ENCODE measurements at places on chromosomes 6 and 20.

DNA sequence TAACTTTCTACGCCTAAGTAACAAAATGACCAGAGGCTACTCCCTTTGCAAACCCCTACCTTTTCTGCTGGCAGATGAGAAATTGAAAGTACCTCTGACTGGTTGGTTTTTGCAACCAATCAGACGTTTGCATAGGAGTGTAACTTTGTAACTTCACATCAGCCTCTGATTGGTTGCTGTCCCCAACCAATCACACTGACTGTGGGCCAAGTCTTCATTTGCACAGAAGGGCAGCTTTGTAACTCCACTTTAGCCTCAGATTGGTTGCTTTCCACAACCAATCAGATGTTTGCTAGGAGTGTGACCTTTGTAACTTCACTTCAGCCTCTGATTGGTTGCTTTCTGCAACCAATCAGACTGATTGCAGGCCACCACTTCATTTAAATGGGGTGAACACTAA is 89.1 kb downstream of the ME1 start:
- no peak for DNase-seq

- DNase-seq, result no peak
These were observed 203.3 kb downstream of the BCAS1 start for GRCh38 chr20:53866794-53867740.

DNA sequence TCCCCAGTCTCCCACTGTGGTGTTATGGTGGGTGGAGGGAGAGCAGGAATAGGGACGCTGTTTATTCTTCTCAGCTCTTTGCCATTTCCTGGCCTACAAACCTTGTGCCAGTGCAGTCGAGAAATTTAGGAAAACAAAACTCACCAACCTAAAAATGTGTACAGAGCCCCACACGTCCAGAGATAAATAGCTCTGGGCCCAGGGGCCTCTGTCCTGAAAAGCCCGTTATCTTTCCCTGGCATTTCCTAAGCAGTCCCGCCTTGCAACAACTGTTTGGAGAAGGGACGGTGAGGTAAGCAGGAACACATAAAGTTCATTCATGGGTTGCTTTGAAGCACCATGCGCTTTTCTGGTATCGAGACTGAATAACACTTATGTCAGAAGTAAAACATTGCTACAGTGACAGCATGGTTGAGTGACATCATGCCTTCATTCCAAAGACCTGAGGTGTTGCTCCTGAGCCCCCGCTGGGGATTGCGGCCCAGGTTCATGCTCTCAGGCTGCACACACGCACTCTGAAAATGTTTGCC is 80.1 kb upstream of the NXT1 start:
- DNase-seq, result no peak

- DNase-seq, result no peak
These were observed 67.6 kb upstream of the CNKSR3 start for GRCh38 chr6:154578004-154578559.

DNA sequence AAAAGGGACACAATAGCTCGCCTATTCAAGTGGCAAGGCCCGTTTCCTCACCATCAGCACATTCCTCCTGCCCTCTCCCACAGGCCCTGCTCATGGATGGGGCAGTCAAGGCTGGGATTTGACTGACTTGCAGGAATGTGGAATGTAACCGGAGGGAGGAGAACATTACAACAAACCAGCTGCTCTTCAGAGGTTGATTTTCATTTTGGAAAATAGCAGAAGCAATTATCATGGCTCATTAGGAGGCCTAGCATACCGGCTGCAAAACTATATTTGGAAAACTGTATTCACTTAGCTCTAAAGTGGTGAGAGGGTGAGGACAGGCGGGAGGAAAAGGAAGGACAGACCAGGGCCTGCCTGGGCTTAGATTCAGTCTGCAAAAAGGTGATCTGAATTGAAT is 283.7 kb downstream of the CD83 start:
- DNase-seq, result no peak

GRCh38 chr6:112017169-112017568 is 36.7 kb upstream of the CCN6 start:
- no peak for DNase-seq

DNA sequence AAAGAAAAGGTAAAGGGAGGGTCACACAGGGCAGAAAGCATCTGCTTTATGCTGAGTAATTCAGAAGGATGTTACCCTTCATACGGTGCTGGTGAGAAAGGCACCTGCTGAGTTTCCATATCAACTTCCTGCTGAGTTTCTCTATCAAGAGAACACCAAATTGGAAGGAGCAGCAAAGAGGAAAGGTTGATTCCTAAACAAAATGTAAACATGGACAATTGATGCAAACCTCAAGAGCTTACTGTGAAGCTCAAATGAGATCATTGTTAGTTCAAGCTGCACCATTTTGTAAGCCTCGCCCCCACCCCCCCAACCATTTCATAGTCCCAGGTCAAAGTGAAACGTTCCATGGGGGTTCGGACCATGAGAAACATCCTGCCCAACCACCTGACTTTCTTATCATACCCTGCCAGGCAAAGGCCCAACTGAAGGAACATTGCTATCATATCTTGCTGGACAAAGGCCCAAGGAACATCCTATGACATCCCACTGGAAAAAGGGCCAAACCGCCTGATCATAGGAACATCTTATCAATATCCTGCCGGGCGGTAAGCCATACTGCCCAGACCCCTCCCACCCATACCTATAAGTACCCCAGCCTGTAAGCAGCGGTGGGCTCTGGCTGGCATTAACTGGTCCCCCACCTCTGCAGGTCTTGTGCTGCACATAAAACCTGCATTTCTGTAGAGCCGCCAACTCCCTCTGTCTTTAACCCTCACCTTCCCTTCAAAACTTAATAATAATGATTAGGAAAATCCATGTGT is 171.6 kb downstream of the UBE3D start:
- no peak for DNase-seq

GRCh38 chr6:94548201-94548600 is 1029.1 kb upstream of the MANEA start:
- no peak for DNase-seq

- no peak for DNase-seq
These were observed 19.2 kb downstream of the FITM2 start for GRCh38 chr20:44291754-44292153.

DNA sequence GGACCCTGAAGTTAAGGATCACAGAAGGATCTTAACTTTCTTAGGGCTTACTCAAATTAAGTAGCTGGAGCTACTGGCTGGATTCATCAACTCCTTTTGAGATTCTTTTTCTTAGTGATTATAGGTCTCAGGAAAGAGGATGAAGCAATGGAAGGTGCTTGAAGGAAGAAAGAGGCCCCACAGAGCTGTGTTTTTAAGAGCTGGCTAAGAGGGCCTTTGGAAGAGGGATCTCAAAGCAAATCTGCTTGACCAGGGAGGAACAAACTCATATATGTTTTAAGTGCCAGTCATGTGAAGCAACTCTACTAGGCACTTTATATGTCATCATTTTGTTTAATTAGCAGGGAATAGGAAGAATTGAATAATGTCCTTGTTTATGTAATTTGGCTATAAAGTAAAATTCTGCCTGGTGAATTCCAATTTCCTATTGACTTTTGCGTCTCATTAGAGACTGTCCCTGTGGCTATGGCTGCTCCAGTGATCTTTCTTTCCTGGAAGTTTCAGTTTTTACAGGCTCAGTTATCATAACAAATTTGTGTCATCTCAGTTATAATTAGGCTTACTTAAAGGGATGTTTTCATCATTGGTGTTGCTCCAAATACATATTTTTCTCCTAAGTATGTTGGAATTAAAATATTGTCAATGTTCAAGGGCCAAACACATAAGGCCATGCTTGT is 222.8 kb upstream of the CITED2 start:
- DNase-seq, result no peak

- DNase-seq, result no peak
These were observed 69.2 kb upstream of the E2F3 start for GRCh38 chr6:20332441-20333006.

GRCh38 chr6:91094806-91095475 is 508.1 kb upstream of the MAP3K7 start:
- DNase-seq, result no peak

DNA sequence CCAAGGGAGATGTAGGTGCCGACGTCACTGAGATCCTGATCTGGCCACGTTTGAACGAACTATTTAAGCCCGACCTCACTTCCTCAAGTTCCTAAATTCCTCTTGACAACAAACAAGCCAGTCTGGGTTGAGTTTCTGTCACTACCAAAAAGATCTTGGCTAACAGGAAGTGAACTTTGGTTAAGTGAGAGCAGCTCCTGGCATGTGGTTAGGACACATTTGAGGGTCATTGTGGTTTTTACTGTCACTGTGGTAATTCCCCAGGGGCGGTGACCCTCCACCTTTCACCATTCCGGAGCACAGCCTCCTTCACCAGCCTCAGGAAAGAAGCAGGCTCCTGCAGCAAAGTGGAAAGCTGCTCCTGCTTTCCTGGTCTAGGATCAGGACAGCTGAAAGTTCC is 43.1 kb upstream of the ZNF831 start:
- no peak for DNase-seq

GRCh38 chr6:31752739-31753319 is 9.6 kb upstream of the SAPCD1 start:
- no peak for DNase-seq

DNA sequence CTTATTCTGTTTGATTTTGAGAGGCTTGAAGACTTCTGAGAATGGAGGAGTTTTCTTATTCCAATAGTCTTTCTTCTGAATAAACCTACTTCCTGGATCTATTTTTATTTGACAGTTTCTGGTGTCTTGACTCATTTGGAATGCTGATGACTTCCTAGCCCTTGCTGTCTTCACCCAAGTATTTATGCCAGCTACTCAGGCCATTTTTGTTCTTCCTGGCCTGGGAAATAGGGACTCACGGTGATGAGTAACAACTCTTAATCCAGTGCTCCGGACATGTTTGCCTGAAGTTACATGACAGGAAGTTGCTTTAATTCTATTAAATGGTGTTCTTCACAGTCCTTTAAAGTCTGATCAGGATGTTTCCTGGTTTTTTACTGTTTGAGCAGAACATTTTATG is 272.1 kb upstream of the EYS start:
- DNase-seq, result no peak

DNA sequence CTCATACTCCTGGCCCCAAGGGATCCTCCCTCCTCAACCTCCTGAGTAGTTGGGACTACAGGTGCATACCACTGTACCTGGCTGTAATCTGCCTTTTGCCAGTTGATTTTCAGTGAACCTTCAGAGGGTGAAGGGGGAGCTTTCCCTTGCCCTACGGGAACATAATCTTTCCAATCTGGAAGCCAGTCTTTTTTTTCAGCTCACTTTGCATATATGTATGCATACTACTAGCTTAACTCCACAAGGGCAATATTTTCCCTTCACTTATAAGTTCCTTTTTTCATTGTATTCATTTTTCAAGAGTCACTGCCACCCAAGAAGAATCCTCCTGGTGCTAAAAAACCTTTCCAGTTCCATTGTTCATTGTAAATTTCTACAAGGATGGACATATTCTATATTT is 53.4 kb upstream of the GCM1 start:
- DNase-seq, result no peak

- no peak for DNase-seq
These were observed 50.6 kb downstream of the LAMA4 start for GRCh38 chr6:112203577-112204349.

GRCh38 chr6:33018904-33019303 is 9.5 kb upstream of the HLA-DOA start:
- no peak for DNase-seq

- no peak for DNase-seq
These were observed 5.0 kb downstream of the FAM209B start for GRCh38 chr20:56537997-56538396.

GRCh38 chr6:134047673-134048072 is 4.8 kb downstream of the SLC2A12 start:
- no peak for DNase-seq

- no peak for DNase-seq
These were observed 682 bp upstream of the CHD6 start for GRCh38 chr20:41618807-41619311.

- no peak for DNase-seq
These were observed 91.3 kb upstream of the MAP3K7 start for GRCh38 chr6:90678049-90678779.

DNA sequence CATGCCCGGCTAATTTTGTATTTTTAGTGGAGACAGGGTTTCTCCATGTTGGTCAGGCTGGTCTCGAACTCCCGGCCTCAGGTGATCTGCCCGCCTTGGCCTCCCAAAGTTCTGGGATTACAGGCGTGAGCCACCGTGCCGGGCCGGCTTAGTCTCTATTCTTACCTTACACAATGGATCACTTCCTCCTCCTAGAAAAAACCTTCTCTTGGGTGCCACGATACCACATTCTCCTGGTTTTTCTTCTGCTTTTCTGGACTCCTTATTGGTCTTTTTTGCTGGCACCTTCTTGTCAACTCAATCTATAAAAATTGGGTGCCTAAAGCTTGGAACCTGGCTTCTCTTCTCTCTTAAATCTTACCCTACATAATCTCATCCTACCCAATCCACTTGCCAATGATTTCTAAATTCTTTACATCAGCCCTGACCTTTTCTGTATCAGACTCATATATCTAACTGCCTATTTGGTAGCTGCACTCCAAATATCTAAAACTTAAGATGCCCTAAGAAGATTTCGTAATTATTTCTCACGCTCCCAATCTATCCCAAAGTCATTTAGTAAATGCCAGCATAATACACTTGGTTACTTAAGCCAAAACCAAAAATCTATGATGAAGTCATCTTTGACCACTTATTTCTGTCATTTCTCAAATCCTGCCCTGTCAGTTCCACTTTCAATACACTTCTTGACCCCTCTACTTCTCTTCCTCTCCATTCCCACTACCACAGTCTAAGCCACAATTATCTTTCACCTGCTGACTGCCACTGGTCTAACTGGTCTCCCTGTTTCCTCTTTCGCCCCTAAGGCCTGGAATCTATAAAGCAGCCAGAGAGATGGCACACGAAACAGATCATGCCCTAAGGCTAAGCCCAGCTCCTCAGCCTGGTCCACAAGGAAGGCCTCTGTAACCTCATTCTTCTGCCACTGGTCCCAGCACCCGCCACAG is 43.2 kb downstream of the ELMO2 start:
- no peak for DNase-seq

DNA sequence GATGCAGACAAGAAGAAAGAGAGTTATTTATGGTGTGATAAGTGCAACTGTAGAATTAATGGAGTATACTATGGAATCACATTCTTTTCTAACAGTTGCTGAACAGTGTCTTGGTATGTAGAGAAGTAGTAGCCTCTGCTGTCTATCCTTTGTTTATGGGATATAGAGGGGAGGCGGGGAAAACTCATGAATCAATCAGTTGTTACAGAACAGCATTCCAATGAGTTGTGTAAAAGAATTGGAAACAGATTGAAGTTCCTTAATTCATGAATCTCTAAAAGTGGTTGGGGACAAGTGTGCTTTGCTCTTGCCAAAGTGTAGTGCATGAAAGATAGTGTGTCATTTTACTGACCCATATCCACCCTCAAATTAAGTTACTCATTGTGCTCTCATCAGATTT is 77.7 kb downstream of the FLRT3 start:
- DNase-seq, result no peak

GRCh38 chr6:109892451-109893435 is 85.4 kb upstream of the GPR6 start:
- no peak for DNase-seq

- DNase-seq, result no peak
These were observed 215.8 kb upstream of the CITED2 start for GRCh38 chr6:139590206-139590605.

- DNase-seq, result no peak
These were observed 84.3 kb upstream of the SCP2D1 start for GRCh38 chr20:18729231-18729825.

GRCh38 chr6:125526007-125526720 is 223.3 kb upstream of the HEY2 start:
- DNase-seq, result no peak

- DNase-seq, result no peak
These were observed 57.2 kb upstream of the F13A1 start for GRCh38 chr6:6377621-6378020.

Data from stimulated activated CD8-positive, alpha-beta memory T cell treated with anti-CD3 and anti-CD28 coated beads, Interleukin-15, amount 100 ng/mL, for 1 hour (primary cell).